Activated CD8-positive, alpha-beta memory T cell treated with anti-CD3 and anti-CD28 coated beads, Interleukin-2, amount 10 ng/mL, durations not matched to agents 7 days and 5 days (primary cell): ENCODE measurements at places on chromosomes 5 and 9. TPM values are rescaled to one million over a fixed set of nuclear protein-coding genes. Genes with fewer than 3 reads are reported as not detected.

GRCh38 chr5:77824981-77825380, 48.8 kb upstream of the TBCA start:
- no peak for DNase-seq

DNA sequence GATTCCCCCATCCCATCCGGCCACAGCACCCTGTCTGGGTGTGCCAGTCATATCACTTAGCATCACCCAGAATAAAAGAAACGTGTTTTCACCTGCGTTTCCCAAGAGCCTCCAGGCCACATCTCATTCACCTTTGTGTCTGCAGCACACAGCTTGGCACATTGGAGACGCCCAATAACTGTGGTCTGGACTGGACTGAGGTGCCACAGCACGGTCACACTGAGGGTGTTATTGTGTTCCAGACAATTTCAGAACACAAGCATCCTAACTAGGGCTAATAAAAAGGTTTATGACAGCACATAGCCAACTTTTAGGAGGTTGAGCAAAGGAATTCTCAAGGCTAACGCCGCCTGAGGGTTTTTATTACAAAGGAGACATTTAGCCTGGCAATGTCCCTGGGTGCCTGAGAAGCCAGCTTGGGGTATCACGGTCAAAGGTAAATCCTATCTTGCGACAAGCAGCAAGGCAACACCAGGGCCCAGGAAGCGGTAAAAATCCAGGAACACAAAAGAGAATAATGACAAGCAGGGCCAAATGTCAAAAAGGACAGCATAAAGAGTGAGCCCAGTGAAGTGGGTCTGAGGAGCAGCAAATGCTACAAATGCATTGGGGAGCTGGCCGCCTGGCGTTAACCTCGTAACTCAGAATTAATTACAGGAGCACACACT, 3.4 kb downstream of the EPB41L4B start:
- DNase-seq = no peak

- no peak for DNase-seq
Observed at GRCh38 chr5:97267767-97268166, 84.7 kb upstream of the RIOK2 start.

Gene PRRT1B
- not detected for total RNA-seq

Gene CAMK4
- total RNA-seq = 91.1 TPM

- DNase-seq = no peak
Observed at GRCh38 chr9:72564479-72565281, 43.3 kb downstream of the TMC1 start.

GRCh38 chr5:134517553-134517952, 7.9 kb upstream of the JADE2 start:
- DNase-seq = no peak

Gene PTGDS
- total RNA-seq = 1.2 TPM

Gene TMEM245
- total RNA-seq = 25.9 TPM

DNA sequence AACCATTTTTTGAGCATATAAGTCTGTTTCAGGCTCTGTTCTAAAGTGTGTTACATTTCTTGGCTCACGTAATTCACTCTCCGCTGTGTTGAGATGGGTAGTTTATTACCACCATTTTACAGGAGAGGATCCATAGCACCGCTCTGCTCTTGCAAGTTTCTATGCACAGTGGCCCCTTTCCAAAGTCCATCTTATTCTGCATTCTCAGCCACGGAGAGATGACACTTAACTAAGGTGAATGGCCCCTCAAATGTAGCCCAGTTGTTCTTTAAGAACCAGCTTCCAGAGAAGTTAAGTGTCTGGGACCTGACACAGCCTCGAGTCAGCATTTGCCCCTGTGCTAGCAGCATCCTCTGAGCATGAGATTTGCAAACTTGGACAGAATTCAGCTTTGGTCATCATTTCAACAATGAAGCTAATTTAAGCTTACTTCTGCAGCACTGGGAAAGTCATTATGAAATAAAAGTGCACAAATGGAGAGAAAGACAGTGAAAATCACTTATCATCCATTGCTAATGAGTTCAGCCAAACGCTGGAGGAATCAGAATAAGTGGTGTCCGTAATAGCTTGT, 61.9 kb downstream of the FAM78A start:
- DNase-seq = no peak
